ENCODE measurements at places on chromosomes 1 and 21. TPM values are rescaled to one million over a fixed set of nuclear protein-coding genes. Genes with fewer than 3 reads are reported as not detected.

AMY1C gene
- total RNA-seq, result not detected

FCRL6 gene
- total RNA-seq, result 2.1 TPM

ADSS2 gene
- 62.0 TPM for total RNA-seq

FCN3 gene
- total RNA-seq, result not detected

TEDDM1 gene
- not detected for total RNA-seq

ARTN gene
- 0.25 TPM for total RNA-seq

TCHHL1 gene
- not detected for total RNA-seq

RABGAP1L gene
- total RNA-seq, result 93.6 TPM

CCDC185 gene
- not detected for total RNA-seq

STXBP3 gene
- 72.5 TPM for total RNA-seq

UMODL1 gene
- 3.1 TPM for total RNA-seq

BEND5 gene
- total RNA-seq, result 8.9 TPM

DNA sequence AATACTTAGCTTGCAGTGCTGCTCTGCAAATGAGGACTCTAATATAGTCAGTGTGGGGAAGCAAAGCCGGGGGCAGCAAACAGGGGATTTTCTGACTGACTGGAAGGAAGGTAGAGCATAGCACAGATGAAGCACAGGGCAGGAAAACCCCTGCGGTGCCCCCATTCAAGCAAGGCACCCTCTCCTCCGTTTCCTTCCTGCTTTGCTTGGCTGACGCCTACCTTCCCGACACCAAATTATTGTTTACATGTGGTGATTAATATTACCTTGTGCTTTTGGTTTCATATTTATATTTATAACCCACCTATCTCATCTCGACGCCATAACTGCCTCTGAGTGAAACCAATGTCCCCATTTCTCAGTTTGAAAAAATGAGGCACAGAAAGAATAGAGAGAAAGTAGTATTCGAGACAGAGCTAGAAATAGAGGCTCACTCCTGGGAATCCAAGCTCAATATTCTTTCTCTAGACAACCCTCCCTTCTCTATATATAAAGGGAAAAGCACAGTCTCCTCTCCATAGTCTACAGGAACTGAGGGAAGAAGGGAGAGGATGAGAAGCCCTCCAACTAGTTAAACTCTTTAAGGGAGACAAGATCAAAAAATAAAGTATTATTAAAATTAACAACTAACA, 41.3 kb downstream of the PIK3C2B start:
- DNase-seq, result peak; percentile 67

DNA sequence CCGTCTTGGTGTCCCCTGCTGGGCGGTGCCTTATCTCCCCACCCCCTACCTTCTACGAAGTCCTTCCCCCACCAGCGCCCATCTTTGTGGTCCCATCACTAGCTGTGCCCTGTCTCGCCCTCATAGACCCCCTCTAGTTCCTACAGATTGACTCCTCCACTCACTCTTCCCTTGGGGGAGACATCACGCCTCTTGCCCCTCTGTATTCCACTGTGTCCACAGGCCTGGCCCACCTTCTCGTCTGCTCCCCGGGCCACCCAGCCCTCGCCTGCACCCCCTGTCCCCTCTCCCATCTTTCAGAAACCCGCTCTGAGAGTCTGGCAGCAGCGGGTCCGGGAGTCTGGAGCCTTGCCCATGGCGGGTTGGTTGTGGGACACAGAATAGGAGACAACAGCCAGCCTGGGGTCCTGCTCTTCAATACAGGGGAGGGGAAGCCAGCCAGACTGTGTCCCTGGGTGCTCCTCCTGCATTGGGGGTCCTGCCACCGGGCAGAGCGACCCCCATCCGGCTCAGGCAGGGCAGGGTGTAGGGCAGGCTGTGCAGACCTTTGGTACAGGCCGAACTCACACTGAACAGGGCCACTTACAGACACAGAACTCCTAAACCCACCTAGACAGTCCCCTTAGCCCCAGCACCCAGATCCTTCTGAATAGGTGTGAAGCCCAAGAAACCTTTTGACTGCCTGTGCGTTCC, 1.1 kb downstream of the RNF187 start:
- no peak for DNase-seq

GRCh38 chr1:81545734-81546133, 255.0 kb upstream of the ADGRL2 start:
- DNase-seq, result no peak

- no peak for DNase-seq
Measured at GRCh38 chr1:47937586-47938254, 59.5 kb downstream of the TRABD2B start.

DNA sequence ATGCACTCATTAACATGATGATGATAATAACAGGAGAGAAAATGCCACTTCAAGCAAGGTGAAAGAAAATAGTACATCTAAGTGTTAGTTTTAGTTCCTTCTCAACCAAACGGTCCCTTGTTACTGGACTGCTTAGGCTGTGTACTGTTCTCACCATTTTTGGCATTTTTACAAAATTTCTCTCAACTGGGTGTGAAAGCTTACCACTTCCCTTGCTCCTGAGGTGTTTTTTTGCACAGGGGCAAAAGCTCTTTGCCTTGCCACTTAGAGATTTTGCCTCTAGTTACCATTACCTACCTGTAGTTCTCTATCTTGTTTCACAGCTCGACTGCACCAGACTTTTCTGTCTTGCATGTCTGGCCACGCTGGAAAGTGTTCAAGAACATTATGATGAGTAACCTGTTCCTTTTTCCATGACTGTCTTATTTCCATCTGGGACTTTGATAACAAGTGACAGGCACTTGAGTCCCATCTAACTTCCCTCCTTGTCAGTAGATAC, 10.7 kb downstream of the NEK7 start:
- no peak for DNase-seq

- DNase-seq, result no peak
Measured at GRCh38 chr21:38315122-38315521, 58.3 kb downstream of the KCNJ15 start.

- no peak for DNase-seq
Measured at GRCh38 chr21:40851749-40852148, 4.8 kb upstream of the DSCAM start.

- DNase-seq, result no peak
Measured at GRCh38 chr1:36570478-36571060, 87.9 kb upstream of the CSF3R start.

GRCh38 chr1:228339766-228340685, 66.6 kb downstream of the TRIM11 start:
- no peak for DNase-seq

GRCh38 chr21:35015435-35016024, 33.6 kb downstream of the RUNX1 start:
- DNase-seq, result no peak

DNA sequence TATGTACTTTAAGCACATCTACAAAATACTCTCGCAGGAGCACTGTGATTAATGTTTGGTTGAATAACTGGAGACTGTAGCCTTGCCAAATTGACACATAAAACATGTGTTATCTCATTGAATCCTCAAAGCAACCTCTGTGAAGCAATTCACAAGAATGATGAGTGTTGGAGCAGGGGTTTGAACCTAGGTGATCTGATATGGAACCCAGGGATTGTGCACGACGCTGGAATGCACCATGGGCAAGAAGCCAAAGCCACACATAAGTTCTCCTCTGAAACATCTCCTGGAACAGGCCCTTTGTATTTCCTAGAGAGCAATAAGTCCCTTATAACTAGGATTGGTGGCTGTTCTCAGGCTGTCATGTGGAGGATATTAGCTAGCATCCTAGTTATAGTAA, 124.6 kb upstream of the IVNS1ABP start:
- no peak for DNase-seq

DNA sequence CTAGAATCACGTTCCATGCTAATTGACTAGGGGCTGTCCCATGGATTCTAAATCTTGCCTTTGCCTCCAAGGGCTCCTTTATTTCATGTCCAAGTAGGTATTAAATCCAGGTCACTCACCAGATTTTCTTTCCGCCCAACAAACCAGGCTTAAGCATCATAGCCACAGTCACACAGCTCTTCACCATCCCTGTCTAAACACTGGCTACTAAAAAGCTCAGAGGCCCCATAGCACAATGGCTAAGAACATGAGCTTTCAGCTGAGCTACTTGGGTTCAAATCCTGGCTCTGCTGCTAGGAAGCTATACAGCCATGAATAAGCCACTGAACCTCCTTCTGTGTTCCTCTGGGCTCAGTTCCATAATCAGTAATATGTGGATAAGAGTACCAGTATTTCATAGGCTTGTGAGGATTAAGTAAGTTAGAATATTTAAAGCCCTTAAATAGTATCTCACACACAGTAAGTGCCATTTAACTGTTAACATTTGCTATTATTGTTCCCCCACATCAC, 277.2 kb upstream of the GJB5 start:
- DNase-seq, result no peak

DNA sequence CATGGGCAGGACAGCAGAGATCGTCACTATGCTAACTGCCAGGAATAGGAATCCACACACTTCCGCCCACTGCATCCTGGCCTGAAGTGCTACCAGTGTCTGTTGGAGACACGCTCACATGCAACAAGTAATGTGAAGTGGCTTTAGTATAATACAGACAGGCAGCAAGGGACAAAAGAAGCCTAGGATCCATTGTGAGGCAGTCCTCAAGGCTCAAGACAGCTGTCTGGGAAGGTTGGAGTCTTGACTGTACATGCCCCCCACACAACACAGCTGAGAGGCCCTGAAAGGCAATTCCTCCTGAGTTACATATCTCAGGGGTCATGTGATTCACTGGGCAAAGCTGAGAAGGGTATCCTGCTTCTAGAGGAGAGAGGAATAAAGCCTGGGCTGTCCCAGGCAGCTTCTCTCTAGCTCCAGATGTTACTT, 39.9 kb upstream of the CD1D start:
- DNase-seq, result no peak

DNA sequence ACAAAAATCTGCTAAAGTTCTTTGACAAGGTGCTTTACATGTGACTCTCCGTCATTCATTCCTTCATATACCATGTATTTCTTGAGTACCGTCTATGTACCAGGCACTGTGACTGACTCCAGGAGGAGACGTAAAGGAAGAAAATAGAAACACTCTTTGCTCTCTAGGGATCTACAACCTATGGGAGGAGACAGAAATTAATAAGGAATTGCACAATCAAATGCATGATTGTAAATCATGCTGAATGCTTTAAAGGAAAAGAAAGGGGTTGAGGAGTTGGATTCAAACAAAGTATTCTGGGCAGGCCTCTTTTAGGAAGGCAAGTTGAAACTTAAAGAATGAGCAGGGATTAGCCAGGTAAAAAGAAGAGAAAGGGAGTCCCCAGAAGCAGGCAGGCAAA, 239.1 kb upstream of the FGGY start:
- no peak for DNase-seq

GRCh38 chr21:29991624-29992023, 51.8 kb upstream of the GRIK1 start:
- no peak for DNase-seq

- no peak for DNase-seq
Measured at GRCh38 chr1:205496661-205497060, 7.8 kb upstream of the CDK18 start.

DNA sequence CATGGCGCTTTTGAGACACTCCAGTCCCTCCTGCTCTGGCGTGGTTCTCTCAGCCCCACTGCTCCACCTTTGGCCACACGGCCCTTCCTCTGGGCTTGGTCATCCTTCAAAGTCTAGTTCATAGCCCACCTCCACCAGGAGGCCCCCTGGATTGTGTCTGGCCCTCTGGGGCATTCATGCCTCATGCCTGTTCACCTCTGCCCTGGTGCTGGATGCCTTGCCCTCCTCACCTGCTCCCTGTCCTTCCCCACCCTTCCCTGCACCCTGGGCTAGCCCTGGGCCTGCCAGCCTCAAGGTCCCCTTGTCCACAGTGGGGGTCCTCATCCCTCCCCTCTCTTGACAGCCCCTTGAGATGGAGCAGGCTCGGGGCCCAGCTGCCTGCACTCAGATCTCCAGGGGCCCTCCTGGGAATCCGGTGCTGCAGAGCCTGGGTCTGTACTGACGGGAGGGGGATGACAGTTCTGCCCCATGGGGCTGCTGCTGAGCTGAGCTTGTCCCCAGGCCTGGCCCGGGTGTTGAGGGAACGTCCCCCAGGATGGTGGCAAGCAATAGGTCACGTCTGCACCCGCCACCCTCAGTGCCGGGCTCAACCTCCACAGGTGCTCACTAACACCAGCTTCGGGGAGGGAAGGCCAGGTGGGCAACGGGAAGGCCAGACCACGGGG, 18.4 kb downstream of the PRXL2B start:
- DNase-seq, result no peak

GRCh38 chr1:107228704-107229371, 88.0 kb downstream of the NTNG1 start:
- DNase-seq, result no peak

- peak; percentile 44 for DNase-seq
Measured at GRCh38 chr21:37463083-37463801, 96.7 kb downstream of the DYRK1A start.

DNA sequence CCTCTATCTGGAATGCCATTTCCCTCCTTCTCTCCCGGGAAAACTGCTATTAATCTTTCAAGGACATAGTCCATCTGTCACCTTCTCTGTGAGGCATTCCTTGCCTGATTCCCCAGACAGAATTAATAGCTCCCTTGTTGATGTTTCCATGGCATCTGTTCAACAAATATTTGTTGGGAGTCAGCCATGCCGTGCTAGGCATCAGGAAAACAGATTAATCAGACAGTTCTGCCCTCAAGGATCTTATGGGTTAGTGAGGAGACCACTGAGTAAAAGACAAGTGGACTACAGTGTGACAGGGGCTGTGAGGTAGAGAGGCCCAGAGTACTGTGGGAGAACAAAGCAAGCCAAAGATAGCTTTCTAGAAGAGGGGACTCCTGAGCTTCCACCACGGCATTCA, 11.4 kb upstream of the MAGOH start:
- no peak for DNase-seq

GRCh38 chr1:246566813-246567645, 773 bp downstream of the CNST start:
- no peak for DNase-seq

DNA sequence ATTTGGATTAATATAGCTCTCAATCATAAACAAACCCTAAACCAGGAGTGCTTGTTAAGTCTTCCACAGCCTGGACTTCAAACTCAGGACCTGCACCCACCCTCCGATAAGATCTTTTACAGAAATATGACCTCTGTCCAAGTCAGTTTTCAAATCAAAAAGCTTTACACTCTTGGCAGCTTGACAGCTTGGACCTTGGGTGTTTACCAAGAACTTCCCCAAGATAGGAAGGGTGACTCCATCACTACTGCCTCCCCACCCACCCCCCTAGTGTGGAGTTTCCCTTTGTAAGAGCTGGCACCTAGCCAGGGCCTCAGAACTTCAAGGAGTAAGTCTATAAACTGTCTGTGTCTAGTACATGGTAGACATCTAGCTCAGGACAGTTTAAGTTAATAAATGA, 9.6 kb downstream of the BCAR3 start:
- no peak for DNase-seq

GRCh38 chr1:203316626-203317093, 11.3 kb downstream of the BTG2 start:
- DNase-seq, result no peak

- DNase-seq, result no peak
Measured at GRCh38 chr1:149925345-149925744, 2.3 kb downstream of the SF3B4 start.

DNA sequence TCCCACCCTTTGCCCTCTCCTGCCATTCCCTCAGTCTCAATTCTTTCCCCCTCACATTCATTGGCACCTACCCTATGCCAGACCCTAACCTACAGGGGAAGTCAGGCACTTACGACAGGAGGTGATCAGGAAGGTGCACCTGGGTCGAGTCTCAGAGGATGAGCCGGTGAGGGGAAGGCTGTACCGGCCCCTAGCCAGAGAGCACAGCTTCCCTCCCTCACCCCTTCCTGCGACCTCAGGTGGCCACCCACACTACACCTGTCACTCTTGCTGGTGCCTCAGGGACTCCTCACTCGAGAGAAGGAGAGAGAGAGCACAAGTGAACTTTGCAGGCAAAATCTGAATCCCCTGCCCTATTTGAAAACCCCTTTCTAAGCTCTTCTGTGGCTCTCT, 1.7 kb upstream of the MYOM3 start:
- DNase-seq, result no peak

Data from naive thymus-derived CD8-positive, alpha-beta T cell (primary cell).